Thoracic aorta endothelial cell (primary cell): ENCODE measurements at places on chromosomes 3 and 15. TPM values are rescaled to one million over a fixed set of nuclear protein-coding genes. Genes with fewer than 3 reads are reported as not detected.

The GOLGA8J gene
- total RNA-seq, result not detected in 2 replicates

The ARID3B gene
- 4.1 and 6.5 TPM in 2 replicates for total RNA-seq

The RBPMS2 gene
- 0.13 and 0.65 TPM in 2 replicates for total RNA-seq

The TOMM70 gene
- 63.8 and 68.9 TPM in 2 replicates for total RNA-seq

The FMN1 gene
- under 0.01 TPM in 2 replicates for total RNA-seq

The NTRK3 gene
- total RNA-seq, result not detected in 2 replicates

The SLC51B gene
- total RNA-seq, result not detected in 2 replicates

The ACAD11 gene
- 20.6 and 21.1 TPM in 2 replicates for total RNA-seq

The CHRNA5 gene
- 15.2 and 19.1 TPM in 2 replicates for total RNA-seq

The GOLGA6L4 gene
- 2.3 and 2.5 TPM in 2 replicates for total RNA-seq

The ZBED2 gene
- not detected in 2 replicates for total RNA-seq

The MTHFS gene
- 11.0 and 13.4 TPM in 2 replicates for total RNA-seq

The TLR9 gene
- total RNA-seq, result under 0.01 TPM in 1 of 2 replicates, not detected in the other

The RAB6B gene
- total RNA-seq, result 0.66 and 0.72 TPM in 2 replicates

The SRGAP3 gene
- total RNA-seq, result under 0.01 and 0.53 TPM in 2 replicates

The GOLGA6B gene
- not detected in 2 replicates for total RNA-seq

The SLC24A5 gene
- total RNA-seq, result 0.07 TPM in 1 of 2 replicates, not detected in the other

The RTP3 gene
- total RNA-seq, result not detected in 2 replicates

The FES gene
- total RNA-seq, result 40.8 and 50.6 TPM in 2 replicates

The CCDC39 gene
- 0.14 TPM in 1 of 2 replicates, not detected in the other for total RNA-seq

The TEX55 gene
- total RNA-seq, result not detected in 2 replicates

The CA12 gene
- 1.1 and 1.3 TPM in 2 replicates for total RNA-seq

The CDHR4 gene
- total RNA-seq, result not detected in 2 replicates

The WDR49 gene
- under 0.01 and 0.07 TPM in 2 replicates for total RNA-seq

The C3orf22 gene
- not detected in 2 replicates for total RNA-seq

The TIMP4 gene
- 0.14 TPM in 1 of 2 replicates, not detected in the other for total RNA-seq

The ARGFX gene
- not detected in 2 replicates for total RNA-seq

The OR5K4 gene
- not detected in 2 replicates for total RNA-seq

The TRAT1 gene
- not detected in 2 replicates for total RNA-seq

The BFSP2 gene
- total RNA-seq, result not detected in 2 replicates

The GPR149 gene
- not detected in 2 replicates for total RNA-seq

The PRR20G gene
- not detected in 2 replicates for total RNA-seq

The GOLGA6D gene
- total RNA-seq, result under 0.01 TPM in 1 of 2 replicates, not detected in the other

The NR2E3 gene
- total RNA-seq, result 0.22 and 0.27 TPM in 2 replicates

The CHL1 gene
- not detected in 2 replicates for total RNA-seq

The SI gene
- total RNA-seq, result not detected in 2 replicates

The RTP1 gene
- 0.13 TPM in 1 of 2 replicates, not detected in the other for total RNA-seq

The APOD gene
- 2.8 and 6.8 TPM in 2 replicates for total RNA-seq

The CPNE4 gene
- not detected in 2 replicates for total RNA-seq

The MUSTN1 gene
- not detected in 2 replicates for total RNA-seq

The TM4SF1 gene
- 845 and 906 TPM in 2 replicates for total RNA-seq

The LEO1 gene
- total RNA-seq, result 30.7 and 39.0 TPM in 2 replicates

The REC114 gene
- not detected in 2 replicates for total RNA-seq

The ISLR gene
- 0.07 and 0.93 TPM in 2 replicates for total RNA-seq

The LMCD1 gene
- total RNA-seq, result 6.3 and 11.6 TPM in 2 replicates

The POLQ gene
- total RNA-seq, result 15.7 and 20.5 TPM in 2 replicates

The NR2F2 gene
- total RNA-seq, result 24.8 and 57.2 TPM in 2 replicates

The ZPLD1 gene
- total RNA-seq, result under 0.01 TPM in 1 of 2 replicates, not detected in the other

The IL17RB gene
- total RNA-seq, result 0.22 TPM in 1 of 2 replicates, not detected in the other

The TM4SF18 gene
- total RNA-seq, result 156 and 234 TPM in 2 replicates

The TADA3 gene
- total RNA-seq, result 42.7 and 45.2 TPM in 2 replicates

The PLA2G4B gene
- total RNA-seq, result 0.40 and 0.65 TPM in 2 replicates

The SSUH2 gene
- not detected in 2 replicates for total RNA-seq
